ENCODE measurements at places on chromosomes 16 and 17. TPM values are rescaled to one million over a fixed set of nuclear protein-coding genes. Genes with fewer than 3 reads are reported as not detected.

Gene ASPSCR1
- polyA plus RNA-seq, result 37.2 TPM

Gene C16orf89
- 7.1 TPM for polyA plus RNA-seq

GRCh38 chr16:72788269-72788809 is 259.6 kb downstream of the ZFHX3 start:
- no peak for DNase-seq

DNA sequence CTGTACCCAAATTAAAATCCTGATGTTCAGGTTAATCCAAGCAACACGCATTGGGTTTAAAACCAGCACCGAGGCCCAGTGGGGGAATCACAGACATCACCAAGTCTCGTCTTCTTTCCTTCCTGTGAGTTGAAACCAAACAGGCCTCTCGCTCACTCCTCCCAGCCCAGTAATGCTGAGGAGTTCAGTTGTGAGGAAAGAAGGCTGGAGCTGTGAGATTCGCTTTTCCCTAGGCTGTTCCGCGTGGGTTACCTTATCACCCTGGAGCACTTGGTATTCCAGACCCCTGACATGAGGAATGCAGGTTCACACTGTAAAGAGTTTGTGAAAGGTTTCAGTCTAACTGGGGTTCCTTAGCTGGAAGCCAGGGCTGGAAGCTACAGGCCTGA is 20.8 kb downstream of the CIBAR2 start:
- no peak for DNase-seq

Gene GNG13
- polyA plus RNA-seq, result 0.41 TPM

Gene DOK4
- 36.8 TPM for polyA plus RNA-seq

All from renal pelvis (tissue), 12 donors.